ENCODE measurements at places on chromosomes 6 and 20. TPM values are rescaled to one million over a fixed set of nuclear protein-coding genes. Genes with fewer than 3 reads are reported as not detected.

- DNase-seq = no peak
Measured at GRCh38 chr6:134706806-134707205, 243.1 kb downstream of the ALDH8A1 start.

GMPR gene
- polyA plus RNA-seq = 286 TPM

DNA sequence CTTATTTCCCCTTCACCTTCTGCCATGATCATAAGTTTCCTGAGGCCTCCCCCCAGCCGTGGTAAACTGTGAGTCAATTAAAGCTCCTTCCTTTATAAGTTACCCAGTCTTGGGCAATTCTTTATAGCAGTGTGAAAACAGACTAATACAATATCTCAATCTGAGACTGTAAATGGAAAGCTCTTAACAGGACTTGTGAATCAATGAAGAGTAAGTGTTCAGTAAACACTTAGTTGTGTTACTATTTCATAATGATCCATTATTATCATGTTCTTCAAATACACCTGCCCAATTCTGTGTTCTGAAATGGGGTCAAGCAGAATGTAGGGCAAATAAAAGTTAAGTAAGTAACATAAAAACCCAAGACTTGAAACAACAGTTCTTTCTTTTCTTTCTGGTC, 266.2 kb downstream of the TENT5A start:
- no peak for DNase-seq

CTCFL gene
- not detected for polyA plus RNA-seq

Measured in psoas muscle (tissue), 8 donors.